Stimulated activated CD4-positive, alpha-beta T cell treated with anti-CD3 and anti-CD28 coated beads, Interleukin-15, amount 100 ng/mL, for 48 hours (primary cell): ENCODE measurements at places on chromosomes 7 and 10.

GRCh38 chr10:115762029-115762428 lies 511.0 kb downstream of the GFRA1 start:
- no peak for DNase-seq

DNA sequence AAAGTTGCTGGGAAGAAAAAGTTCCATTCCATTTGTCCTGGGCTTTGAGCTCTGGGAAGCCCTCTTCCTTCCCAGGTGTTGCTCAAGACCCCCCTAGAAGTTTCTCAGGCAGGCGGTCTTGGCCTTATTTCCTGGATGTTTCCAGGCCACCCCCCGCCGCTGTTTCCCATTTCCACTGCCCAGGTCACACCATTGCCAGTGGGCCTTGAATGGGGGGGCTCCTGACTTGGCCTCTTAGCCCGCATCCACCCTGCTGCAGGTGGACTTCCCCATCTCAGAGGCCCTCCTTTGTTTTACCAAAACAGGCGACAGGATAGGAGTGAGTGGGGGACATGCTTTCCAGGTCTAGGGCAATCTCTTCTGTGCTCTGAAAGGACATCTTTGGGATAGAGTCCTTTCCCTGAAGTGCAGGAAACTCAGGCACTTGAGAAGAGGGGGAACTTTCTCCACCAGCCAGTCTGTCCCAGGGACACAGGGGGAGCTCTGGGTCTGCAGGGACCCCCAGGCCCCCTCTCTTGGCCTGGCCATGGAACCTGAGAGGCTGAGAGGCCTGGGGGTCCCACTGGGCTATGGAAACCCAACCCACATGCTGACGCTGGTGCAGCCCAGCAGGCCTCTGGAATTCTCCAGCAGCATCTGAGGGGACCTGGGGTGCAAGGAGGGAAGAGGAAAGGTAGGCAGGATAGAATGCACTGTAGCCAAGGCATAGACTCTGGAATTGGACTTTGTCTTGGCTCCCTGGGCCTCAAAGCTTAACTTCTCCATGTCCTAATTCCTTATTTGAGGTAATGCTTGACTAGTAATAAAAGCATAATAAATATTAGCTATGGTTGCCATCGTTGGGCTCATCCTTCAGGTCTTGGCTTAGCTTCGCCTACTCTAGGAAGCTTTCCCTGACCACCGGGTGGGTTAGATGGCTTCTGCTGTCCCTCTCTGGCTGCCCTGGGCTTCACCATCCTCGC lies 17.6 kb downstream of the NEURL1 start:
- DNase-seq: no peak

- no peak for DNase-seq
Measured at GRCh38 chr7:82507976-82508677, 64.5 kb upstream of the CACNA2D1 start.

- no peak for DNase-seq
Measured at GRCh38 chr10:9331583-9332008, 1277.1 kb downstream of the GATA3 start.

GRCh38 chr7:137950967-137951366 lies 50.9 kb downstream of the CREB3L2 start:
- no peak for DNase-seq

DNA sequence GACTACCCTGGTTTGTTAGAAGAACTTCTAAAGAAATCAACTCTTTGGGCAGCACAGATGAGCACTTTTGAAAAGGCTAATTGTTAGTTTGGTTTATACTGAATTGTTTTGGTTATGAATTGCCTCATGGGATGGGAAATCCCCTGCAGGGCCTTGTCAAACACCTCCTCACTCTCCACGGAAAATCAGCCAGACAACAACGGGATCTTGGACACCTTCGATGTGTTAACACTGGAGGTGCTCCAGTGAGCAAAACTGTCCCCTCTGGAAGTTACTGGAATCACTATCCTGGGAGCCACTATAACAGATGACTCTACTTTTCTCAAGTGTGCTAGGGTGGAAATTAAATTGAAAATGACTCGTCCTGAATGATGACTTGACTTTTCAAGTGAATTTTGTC lies 38.7 kb downstream of the CDK6 start:
- no peak for DNase-seq

DNA sequence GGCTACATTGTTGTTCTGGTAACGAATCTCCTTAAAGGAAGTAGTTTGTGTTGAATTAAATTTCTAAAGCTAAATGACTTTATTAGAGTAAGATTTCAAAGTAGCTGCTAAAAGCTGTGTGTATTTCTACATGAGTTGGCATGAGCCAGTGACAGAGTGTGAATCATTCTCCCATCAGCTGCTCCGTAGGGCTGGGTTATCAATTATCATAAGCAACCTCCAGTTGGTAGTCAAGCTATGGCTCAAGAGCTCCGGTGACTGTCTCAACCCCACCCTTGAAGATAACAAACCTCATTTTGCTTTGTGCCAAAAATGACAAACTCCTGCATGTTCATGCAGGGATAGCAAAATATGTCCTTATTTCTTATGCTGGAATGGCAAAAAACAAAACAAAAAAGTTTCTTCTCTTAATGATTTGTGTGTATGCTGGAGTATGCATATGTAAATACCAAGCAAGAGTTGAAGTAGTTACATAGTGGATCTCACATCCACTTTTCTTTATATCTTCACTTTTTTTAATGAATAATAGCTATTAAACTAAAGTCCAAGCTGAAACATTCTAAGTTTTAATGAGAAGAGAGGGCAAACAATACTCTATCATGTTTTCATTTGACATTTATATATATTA lies 249.4 kb downstream of the CACNA2D1 start:
- DNase-seq: no peak

- DNase-seq: no peak
Measured at GRCh38 chr10:43039624-43040481, 37.0 kb upstream of the RET start.

- no peak for DNase-seq
Measured at GRCh38 chr10:22837771-22838170, 90.1 kb upstream of the ARMC3 start.

DNA sequence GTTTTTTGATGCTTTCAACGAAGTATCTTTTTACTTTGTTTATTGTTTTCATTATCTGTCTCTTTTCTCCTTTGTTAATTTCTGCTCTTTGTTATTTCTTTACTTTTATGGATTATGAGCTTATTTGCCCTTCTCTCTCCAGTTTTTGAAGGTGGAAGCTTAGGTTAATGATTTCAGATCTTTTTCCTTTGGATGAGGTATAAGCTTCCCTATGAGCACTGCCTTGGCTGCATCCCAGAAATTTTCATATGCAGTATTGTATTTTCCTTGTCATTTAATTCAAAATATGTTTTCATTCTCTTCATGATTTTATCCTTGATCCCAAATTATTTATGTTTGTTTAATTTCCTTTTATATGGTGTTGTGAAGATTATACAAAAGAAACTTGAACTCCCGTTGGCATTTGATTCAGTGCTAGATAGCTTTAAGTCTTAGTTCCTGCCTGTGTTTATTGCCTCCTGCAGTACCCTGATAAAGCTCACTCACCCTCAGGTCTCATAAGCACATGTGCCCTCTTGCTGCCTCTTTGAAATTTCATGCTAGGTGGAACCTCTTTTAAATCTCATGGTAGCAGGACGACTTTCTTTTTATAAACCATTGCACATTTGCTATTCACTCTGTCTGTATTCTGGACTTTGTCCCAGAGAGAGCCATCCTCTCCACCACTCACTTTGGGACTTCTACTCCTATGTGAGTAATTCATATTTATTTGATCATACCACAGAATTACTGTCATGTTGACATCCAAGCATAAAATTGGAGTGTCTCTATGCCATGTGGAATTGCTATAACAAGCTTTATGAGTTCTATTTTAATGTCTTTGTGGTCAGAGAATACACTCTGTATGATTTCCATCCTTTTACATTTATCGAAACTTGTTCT lies 23.0 kb upstream of the CEP41 start:
- DNase-seq: no peak

GRCh38 chr7:134943785-134944400 lies 42.4 kb upstream of the AGBL3 start:
- no peak for DNase-seq

DNA sequence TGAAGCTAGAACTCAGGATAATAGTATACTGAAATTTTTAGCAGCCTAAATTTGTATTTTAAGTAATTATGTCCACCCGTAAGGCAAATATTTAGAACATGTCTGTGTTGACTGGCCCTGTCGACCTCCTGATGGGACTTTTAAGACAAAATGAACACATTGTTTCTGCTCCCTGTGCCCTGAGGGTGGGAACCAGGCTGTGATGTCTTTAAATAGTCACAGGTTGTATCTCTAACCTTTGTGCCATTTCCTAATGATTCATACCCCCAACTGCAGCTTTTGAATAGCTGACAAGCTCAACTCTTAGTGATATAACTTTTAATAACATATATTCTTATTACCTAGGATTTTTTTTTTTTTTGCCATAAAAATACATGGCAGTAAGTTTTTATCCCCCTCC lies 494.9 kb upstream of the AKR1E2 start:
- DNase-seq: no peak

GRCh38 chr10:99965700-99966099 lies 44.0 kb downstream of the DNMBP start:
- DNase-seq: no peak

DNA sequence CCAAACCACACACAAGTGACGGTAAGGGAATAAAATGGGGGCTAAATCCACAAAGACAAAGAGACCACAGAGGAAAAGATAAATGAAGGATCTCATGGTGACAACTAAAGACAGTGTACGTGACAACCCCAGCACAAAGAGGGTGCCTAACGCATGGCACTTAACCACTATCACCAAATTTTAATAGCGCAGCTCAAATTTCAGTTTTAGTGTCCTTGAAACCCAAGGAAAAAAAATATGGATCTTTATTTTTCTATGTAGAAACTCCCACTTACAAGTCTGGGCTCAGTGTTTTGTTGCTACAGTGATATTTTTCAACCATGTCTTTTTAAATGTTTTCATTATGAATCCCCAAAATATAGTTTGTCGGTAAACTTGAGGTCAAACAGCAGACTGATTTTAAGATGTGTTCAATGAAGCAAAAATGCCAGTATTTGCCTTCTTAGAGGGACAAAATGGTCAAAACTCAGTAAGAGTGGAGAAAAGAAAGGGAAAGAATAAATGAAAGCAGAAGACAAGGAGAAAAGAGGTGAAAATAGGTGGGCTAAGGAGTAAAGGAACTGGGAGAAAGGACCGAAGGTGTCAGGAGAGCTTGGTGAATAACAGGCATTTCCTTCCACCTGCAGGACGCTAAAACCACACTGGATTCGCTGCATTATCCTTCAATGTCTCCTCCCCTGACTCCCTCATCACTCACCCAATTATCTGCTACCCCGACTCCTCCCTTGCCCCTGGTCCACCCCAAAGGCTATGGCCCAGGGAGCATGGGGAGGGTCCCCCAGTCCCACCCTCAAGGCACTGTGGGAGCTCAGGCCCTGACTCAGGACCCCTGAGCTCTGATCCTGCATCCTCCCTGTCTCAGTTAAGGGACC lies 3.5 kb downstream of the ASB13 start:
- DNase-seq: no peak

GRCh38 chr7:151461942-151462230 lies 21.9 kb upstream of the CRYGN start:
- DNase-seq: no peak

GRCh38 chr7:23332910-23333612 lies 33.9 kb downstream of the MALSU1 start:
- DNase-seq: no peak

DNA sequence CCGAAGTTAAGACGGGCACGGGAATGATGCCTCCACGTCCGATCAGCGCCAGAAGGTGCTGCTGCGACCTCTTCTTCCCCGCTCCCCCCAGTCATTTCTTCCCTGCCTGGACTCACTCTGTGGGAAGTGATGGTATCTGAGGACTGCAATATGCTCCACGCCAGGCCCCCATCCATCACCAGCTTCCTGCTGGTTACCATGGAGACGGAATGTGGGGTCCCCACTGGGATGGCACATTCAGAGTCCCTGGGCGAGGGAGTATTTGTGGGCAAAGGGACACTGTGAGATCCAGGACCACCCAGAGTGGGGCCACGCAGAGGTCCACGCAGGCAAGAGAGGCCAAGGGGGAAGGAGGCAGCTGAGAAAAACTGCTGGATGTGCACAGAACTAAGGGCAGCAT lies 39.7 kb downstream of the CARD11 start:
- DNase-seq: no peak

DNA sequence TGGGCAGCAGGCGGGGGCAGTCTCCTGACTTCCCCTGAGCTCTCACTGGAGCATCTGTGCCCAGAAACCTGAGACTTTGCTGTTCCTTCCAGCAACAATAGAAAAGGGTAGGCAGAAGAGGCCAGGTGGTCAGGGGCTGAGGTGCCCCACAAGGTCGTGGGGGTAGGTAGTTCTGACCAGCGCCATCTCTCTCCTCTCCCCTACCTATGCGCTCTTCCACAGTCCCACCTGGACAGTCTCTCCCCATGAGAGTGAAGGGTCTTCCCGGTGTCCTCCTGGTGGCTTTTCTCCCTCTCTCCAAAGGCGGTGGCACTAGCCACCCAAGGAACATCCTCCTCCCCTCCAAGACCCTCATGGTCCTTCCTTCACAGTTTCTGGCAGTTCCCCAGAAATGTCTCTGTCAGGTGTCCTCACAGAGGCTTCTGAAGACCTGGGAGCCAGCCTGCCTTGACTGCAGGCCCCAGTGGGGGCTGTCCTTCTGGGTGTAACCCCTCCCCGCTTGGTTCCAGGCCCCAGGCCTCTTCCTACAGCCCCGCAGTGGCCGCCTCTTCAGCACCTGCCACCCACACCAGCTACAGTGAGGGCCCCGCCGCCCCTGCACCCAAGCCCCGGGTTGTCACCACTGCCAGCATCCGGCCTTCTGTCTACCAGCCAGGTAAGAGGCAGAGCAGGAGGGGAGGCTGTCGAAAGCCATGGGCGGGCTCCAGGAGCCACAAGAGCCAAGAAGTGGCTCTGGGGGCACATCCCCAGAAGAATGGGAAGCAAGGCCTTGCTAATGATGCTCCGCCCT lies 41.3 kb downstream of the LDB3 start:
- DNase-seq: no peak

DNA sequence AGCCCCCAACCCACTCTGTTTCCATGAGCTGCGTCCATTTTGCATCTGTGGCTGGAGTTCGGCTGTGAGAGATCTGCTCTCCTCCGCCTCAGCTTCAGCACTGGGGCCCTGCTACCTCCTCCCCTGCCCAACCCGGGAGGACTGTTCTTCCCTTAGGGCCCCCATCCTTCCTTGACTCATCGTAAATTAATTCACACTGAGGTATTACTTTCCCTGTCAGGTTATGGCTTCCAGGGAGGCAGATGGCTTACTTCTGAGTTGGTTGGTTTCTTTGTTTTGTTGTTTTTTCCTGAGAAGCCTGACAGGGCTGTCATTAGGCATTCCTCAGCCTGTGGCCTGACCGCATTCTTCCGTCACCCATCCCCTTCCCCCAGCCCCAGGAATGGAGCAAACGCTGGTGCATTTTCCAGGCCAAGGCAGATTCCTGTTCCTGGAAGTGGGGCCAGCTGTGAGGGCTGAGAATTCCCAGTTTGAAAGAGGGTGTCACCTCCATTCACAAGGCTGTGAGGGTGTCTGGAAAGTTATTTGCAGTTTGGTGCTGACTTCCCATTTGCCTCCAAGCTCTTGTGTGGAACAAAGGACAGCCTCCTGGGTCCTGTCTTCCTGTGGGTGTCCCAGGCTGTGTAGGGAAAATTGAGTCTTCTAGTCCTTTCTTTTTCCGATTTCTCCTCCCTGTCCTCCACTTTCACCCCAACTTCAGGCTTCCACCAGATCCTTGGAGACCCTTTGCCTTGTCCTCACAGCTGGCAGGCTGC lies 11.7 kb downstream of the CPA5 start:
- DNase-seq: no peak

GRCh38 chr7:54988516-54988915 lies 30.3 kb upstream of the EGFR start:
- no peak for DNase-seq
